ENCODE measurements at places on chromosomes 3 and 15.

GRCh38 chr3:9500108-9501050 is 53.2 kb downstream of the LHFPL4 start:
- DNase-seq, result no peak

DNA sequence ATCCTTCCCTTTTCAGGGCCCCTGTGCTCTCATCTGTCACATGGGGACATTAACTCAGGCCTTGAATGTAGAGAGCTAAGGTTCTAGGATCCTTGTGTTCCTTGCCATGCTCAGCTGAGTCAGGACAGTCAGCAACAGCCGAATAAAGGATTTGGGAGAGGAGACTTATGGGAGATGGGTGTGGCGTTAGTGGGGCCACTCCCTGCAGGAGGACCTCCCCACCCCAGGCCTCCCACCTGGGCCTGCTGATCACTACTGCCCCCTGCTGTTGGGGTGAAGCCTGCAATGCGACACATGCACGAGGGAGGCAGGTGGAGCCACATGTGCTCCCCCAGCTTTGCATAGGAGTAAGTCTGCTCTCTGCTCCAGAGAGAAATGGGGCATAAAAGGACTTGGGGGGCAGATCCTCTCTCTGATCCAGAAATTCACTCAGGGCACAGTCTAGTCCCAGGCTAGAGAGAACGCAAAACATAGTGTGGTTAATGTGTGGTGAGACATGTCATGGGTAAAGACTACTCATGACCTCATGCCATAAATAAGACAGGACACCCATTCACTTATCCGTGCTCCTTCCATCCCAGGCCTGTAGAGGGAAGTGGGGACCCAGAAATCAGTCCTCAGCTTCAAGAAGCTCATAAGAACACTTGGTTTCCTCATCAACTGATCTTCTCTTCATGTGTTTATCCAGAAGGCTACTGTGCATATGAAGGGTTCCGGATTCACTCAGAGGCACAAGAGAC is 19.4 kb downstream of the RBP1 start:
- no peak for DNase-seq

- DNase-seq, result no peak
Measured at GRCh38 chr3:60912142-60912541, 339.1 kb downstream of the FHIT start.

GRCh38 chr3:111311709-111312235 is 230.2 kb upstream of the CD96 start:
- DNase-seq, result no peak

DNA sequence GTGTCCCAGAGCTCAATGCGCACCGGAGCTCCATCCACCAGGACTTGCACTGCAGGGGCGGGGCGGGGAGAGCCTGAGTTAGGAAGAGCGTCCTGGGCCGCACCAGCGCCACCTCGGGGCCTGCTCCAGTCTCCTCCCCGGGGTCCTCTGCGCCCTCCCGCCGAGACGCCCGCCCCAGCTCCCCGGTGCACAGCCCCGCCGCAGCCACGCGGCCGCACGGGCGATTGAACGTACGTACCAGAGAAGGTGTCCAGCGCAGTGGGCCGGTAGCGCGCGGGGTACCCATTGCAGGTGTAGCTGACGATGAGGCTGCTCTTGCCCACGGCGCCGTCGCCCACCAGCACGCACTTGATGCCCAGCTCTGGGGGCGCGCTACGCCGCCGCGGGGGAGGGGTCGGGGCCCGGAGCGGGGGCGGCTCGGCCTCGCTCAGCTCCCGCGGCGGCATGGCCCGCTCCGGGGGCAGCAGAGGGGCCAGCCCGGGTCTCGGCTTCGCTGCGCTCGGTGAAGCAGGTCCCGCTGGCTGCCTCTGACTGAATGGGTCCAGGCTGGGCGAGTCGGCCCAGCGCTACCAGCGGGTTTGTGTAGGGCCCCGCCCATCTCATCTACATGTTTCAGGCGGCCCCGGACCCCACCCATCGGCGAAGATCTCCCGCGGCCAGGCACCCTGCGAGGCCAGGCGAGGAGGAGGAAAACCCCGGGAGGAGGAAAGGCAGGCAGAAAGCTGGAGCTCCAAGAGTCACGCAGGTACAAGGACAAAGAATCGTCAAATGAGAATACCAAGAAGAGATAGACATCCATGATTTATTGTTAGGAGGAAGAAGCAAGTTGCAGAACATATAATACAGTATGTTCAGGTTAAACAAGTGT is at the start of gene RHOV:
RHOV (minus strand) TSS at position 541 of the 868 bp plus-strand sequence; CDS start at position 446, 95 bp downstream.
- peak; percentile 76 for DNase-seq

DNA sequence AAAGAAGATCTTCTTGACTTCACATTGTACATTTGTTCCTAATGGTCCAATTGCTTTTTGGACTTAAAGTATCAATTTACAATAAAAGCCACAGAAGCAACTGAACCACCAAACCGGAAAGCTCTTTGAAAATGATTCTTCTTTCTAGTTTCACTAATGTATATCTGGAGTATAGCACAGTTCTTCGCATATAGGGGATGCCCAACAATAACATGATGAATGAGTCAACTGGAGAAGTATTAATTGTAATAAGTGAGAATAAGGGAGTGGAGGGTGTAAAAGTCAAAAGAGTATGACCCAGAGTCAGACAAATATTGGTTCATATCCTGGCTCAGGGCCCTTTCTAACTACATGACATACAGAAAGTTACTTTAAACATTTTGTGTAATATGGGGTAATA is 425.2 kb downstream of the ZBTB20 start:
- DNase-seq, result no peak

GRCh38 chr15:92407916-92408315 is 14.2 kb downstream of the ST8SIA2 start:
- DNase-seq, result no peak

- DNase-seq, result no peak
Measured at GRCh38 chr3:15055019-15055557, 10.0 kb downstream of the MRPS25 start.

GRCh38 chr3:70247955-70248354 is 64.5 kb downstream of the MDFIC2 start:
- DNase-seq, result no peak

- no peak for DNase-seq
Measured at GRCh38 chr3:25507811-25508210, 79.7 kb downstream of the RARB start.

DNA sequence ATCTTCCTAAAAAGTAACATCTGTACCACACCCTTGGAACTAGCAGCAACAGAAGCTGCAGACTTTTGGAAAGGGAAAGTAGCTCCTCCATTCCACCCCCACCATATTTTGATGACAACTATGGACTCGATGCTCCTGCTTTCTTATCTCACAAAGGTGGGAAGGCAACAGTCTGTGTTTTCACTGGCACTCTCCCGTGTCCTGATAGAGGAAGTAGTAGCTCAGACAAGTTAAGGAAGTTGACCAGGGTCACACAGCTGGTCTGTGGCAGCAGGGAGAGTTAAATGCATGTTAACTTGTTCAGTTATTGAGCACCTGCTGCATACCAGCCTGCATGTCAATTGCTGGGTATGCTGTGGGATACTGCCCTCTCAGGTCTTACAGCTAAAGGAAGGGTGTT is 33.1 kb downstream of the BHLHE40 start:
- no peak for DNase-seq

GRCh38 chr15:59993950-59994401 is 10.1 kb upstream of the FOXB1 start:
- no peak for DNase-seq

Measured in dorsolateral prefrontal cortex (tissue), 122 donors.